Left lobe of liver (tissue), 2 donors: ENCODE measurements at places on chromosomes 7 and 10. TPM values are rescaled to one million over a fixed set of nuclear protein-coding genes. Genes with fewer than 3 reads are reported as not detected.

DNA sequence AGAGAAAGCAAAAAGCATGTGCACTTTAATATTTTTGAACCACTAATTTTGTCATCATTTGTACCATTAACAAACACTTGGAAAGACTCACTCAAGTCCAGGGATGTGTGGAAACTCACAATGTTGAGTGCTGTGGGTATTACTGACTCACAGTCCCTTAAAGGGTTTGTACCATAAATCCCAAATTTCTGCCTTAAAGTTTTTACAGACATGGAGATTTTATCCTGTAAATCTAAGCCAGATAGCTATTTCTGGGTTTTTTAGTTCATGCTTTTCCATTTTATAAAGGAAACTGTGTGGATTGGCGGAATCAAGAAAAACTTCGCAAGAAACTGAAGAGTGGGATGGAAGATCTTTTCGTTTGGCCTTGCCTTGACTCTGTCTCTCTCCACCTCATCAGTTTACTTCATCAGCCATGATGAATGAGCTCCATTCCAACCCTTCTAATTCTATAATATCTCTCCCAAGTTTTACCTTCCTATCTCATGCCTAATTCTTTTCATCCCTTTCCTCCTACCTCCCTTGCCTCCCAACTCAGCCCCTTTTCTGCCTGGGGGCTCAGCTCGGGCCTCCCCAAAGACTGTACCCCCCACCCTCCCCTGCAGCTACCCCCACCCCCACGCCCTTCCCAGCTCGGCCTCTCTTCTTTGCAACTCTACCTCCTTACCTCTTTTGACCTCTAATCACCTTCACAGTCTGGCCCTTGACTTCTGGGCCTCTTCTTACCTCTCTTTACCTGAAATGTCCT lies 218.5 kb upstream of the MKLN1 start:
- no peak for DNase-seq

CPA2 gene
- total RNA-seq: 1.9 TPM

NANOS1 gene
- 0.05 TPM for total RNA-seq

DPYSL4 gene
- total RNA-seq: 0.08 TPM

DNA sequence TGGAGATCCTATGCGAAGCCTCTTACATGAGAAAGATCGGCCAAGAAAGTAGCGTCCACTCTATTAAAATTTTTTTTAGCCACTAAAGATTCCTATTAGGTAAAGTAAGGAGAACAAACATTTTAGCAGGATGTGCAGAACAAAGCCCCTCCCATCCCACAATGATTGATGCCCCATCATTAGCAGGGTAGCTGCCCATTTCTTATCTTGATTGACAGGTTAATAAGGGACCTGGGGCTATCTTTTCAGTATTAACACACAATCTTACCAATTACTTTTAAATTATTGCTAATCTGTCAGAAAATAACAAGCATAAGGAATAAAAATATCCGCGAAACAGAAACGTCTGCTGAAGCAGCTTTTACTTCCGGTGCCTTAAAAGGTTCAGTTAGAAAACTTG lies 5.1 kb downstream of the FZD8 start:
- DNase-seq: no peak

GRCh38 chr10:101414034-101414433 lies 60.1 kb downstream of the BTRC start:
- DNase-seq: no peak

GRCh38 chr7:50355817-50356178 lies 51.3 kb downstream of the IKZF1 start:
- DNase-seq: no peak

DNA sequence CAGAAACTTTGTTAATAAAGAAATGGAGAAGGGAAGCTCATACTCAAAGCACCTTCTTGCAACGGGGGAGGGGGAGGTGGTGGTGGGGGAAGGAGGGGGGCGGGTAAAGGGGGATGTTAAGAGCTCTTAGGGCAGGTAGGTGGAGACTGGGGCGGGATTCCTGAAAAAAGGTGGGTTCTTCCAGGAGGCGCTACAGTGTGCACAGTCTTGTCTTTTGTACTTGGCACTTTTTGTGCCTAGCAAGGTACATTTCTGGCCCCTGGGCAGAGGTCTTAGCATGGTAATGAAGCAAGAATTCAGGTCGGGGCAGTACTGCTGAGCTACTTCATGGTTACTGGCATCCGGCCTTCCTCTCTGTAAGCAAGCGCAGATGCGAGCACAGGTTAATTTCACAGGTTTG lies 15.2 kb upstream of the LAMB4 start:
- no peak for DNase-seq

- DNase-seq: no peak
Observed at GRCh38 chr7:136163340-136163801, 186.2 kb upstream of the MTPN start.

GRCh38 chr10:102135956-102136526 lies 3.2 kb downstream of the PPRC1 start:
- no peak for DNase-seq

BAMBI gene
- 7.7 TPM for total RNA-seq

PRKG1 gene
- total RNA-seq: 1.2 TPM

TWIST1 gene
- total RNA-seq: not detected

DNA sequence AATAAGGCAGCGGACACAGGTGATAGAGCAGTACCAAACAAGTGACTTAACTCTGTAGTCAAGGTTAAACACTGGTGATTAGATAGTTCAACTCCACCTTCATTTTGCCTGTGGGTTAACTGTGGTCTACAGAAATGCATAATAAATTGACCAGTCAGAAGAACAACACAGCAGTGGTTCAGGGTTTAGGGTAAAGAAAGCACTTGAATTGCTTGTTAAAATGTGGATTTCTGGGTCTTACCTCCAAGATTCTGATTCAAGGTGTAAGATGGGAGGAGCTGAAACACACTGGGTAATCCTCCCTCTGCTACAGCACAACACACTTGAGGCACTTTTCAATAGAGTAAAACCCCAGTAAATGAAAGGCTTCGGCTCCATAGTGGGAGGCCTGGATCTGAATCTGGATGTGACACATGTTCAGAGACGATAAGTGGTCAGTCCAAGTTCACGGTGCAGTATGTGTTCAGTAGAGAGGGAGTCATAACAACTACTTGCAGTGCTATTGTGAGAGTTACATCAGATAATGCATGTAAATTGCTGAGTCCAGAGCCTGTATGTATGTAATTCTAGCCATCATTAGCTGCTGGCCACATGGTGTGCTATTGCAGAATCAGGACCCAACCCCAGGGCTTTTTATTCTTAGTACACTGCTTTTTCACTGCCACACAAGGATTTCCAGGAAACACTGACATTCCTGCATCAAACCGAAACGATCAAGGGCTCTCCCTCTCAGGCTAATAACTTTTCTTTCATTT lies 141.7 kb downstream of the SORCS1 start:
- no peak for DNase-seq

DNA sequence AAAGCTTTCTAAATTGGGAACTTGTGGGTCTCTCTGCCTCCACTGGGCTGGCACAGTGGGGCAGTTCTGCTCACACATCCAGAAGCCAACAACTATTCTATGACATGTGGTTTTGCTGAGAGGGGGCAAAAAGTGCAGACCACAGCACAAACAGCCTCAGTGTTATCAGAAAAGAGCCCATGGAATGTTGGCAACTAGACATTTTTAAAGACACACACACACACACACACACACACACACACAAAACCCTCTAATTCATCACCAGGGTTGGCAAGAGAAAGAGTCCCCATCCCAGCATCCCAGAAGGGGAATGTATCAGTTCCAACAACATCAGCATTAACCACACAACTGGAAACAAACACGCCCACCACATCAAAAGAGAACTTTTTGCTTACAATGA lies 117.1 kb downstream of the FGFR2 start:
- DNase-seq: no peak

- DNase-seq: no peak
Observed at GRCh38 chr10:93437086-93437945, 44.8 kb downstream of the MYOF start.

- no peak for DNase-seq
Observed at GRCh38 chr10:88194041-88194887, 330.8 kb downstream of the PTEN start.

- no peak for DNase-seq
Observed at GRCh38 chr7:50332241-50333165, 28.0 kb downstream of the IKZF1 start.

GRCh38 chr7:103687951-103688350 lies 241.9 kb upstream of the SLC26A5 start:
- no peak for DNase-seq

DNA sequence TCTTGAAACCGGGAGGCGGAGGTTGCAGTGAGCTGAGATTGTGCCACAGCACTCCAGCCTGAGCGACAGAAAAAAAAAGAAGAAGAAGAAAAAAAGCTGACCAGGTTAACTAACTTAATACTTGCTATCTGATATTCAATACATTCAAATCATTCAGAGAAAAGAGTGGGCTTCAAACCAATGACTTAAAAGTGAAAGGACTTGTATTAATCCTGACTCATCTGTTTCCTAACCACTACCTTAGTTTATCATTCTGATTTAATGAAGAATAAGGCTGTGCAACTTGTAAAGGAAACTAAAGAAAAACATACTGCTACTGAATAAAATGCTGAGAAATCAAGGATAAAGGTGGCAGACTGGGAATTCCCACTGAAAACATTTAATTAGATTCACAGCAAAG lies 128.4 kb downstream of the NRBF2 start:
- DNase-seq: no peak

- DNase-seq: no peak
Observed at GRCh38 chr10:1130995-1131790, 75.0 kb downstream of the WDR37 start.

GRCh38 chr10:78929541-78929940 lies 139.2 kb upstream of the ZMIZ1 start:
- DNase-seq: no peak

- DNase-seq: no peak
Observed at GRCh38 chr7:74003621-74004020, 24.4 kb upstream of the ELN start.

CTAGE4 gene
- total RNA-seq: 1.4 TPM

GRCh38 chr7:18125476-18125875 lies 97.8 kb upstream of the PRPS1L1 start:
- no peak for DNase-seq

DNA sequence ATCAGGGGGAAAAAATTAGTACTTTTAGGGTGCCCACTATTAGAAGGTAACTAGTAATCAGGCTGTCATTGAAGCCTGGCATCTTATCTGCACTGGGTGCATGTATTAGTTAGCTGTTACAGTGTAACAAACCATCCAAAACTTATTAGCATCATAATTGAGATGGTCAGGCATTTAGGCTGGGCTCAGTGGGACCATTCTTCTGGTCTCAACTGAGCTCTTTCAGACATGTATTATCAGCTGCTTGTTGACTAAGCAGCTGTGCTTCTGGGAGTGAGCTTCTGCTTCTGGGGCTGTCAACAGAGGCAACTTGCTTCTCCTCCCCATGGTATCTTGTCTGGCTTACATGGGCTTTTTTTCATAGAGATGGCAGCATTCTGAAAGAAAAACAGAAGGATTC lies 154.0 kb upstream of the ZNF92 start:
- no peak for DNase-seq

BTBD16 gene
- 1.5 TPM for total RNA-seq

BPGM gene
- total RNA-seq: 5.9 TPM

DNA sequence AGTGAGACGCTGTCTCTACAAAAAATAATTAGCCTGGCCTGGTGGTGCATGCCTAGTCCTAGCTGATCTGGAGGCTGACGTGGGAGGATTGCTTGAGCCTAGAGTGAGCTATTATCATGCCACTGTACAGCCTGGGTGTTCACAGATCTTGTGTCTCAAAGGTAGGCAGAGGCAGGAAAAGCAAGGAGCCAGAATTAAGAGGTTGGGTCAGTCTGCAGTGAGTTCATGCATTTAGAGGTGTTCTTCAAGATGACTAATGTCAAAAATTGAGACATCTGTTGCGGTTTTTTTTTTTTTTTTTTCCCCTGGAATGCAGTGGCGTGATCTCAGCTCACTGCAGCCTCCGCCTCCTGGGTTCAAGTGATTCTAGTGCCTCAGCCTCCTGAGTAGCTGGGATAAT lies 5.4 kb downstream of the PPIA start:
- no peak for DNase-seq

SGCE gene
- total RNA-seq: 6.5 TPM

UNCX gene
- not detected for total RNA-seq

- no peak for DNase-seq
Observed at GRCh38 chr7:85039196-85039923, 147.5 kb downstream of the SEMA3D start.

GDF2 gene
- total RNA-seq: 7.2 TPM

DNA sequence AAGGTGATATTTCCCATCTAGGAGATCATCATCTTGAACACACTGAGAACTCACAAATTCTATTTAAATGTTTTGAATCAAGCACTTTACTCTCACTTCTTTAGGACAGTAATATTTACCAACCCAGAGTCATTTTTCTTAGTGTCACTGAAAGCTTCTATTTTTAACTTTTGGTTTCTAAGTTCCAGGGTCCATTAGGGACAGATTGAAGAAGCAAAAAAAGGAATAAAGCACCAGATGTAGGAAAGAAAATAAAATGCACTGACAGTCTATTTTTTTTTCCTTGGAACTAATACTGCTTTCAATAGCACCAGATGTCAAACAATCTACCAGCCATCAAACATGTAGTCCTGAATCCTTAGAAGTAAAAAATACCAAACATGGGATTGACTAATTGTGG lies 526.7 kb upstream of the LRRN3 start:
- no peak for DNase-seq

- DNase-seq: no peak
Observed at GRCh38 chr7:79353720-79354468, 99.6 kb downstream of the MAGI2 start.

- no peak for DNase-seq
Observed at GRCh38 chr10:45353186-45353585, 20.8 kb upstream of the ALOX5 start.

DNA sequence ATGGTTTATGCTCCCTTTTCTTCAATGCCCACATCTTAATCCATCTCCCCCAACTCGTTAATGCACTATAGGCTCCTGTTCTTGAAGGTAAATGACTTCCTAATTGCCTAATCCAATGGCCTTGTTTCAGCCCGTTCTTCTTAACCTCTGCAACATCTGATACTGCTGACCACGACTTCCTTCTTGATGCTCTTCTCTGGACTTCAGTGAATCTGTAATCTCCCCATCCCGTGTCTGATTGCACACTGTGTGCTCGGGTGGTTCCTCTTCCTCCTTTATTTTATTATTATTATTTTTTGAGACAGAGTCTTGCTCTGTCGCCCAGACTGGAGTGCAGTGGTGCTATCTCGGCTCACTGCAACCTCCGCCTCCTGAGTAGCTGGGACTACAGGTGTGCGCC lies 58.9 kb downstream of the HIPK2 start:
- no peak for DNase-seq

- no peak for DNase-seq
Observed at GRCh38 chr7:73382934-73383503, 50.6 kb upstream of the FZD9 start.

GRCh38 chr10:84308481-84309304 lies 19.7 kb upstream of the CCSER2 start:
- peak; percentile 55 for DNase-seq

DNA sequence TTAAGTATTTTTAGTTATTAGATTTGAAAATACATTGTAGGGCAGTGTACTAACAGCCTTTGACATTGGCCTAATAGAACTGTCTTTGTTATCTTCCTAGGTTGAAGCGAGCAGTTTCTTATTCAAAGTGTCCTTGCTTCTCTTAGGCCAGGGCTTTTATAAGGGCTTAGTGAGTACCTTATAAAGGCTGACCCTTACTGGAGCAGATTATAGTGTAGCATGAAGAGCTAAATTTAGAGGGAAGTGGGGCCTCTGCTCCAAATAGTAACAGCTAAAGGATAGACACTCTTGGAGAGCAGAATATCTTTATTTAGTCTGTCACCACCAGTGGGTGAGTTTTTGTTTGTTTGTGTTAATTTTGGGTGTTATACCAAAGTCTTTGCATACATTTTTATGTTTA lies 15.9 kb downstream of the BZW2 start:
- DNase-seq: no peak

ANKRD61 gene
- total RNA-seq: not detected

GJC3 gene
- total RNA-seq: 0.86 TPM

TMEM178B gene
- total RNA-seq: not detected

CLDN4 gene
- 1.7 TPM for total RNA-seq

TCERG1L gene
- total RNA-seq: 0.08 TPM
